Muscle of leg (tissue), 16 donors: ENCODE measurements at places on chromosomes 5 and 9.
A peak's percentile ranks its signal among the peaks of the same experiment; 100 is the strongest.

GRCh38 chr9:128118472-128118857, 9.1 kb downstream of the PTGES2 start:
- no peak for DNase-seq

- peak; percentile 35 for DNase-seq
Measured at GRCh38 chr5:130138406-130139045, 234.3 kb downstream of the CHSY3 start.

GRCh38 chr5:168327019-168327421, 35.6 kb downstream of the WWC1 start:
- no peak for DNase-seq

GRCh38 chr5:34674187-34674586, 18.1 kb downstream of the RAI14 start:
- peak; percentile 84 for DNase-seq

GRCh38 chr9:120868339-120868675, 8.7 kb downstream of the PHF19 start:
- DNase-seq: no peak

- DNase-seq: peak; percentile 16
Measured at GRCh38 chr5:94432499-94432898, 185.9 kb downstream of the KIAA0825 start.

DNA sequence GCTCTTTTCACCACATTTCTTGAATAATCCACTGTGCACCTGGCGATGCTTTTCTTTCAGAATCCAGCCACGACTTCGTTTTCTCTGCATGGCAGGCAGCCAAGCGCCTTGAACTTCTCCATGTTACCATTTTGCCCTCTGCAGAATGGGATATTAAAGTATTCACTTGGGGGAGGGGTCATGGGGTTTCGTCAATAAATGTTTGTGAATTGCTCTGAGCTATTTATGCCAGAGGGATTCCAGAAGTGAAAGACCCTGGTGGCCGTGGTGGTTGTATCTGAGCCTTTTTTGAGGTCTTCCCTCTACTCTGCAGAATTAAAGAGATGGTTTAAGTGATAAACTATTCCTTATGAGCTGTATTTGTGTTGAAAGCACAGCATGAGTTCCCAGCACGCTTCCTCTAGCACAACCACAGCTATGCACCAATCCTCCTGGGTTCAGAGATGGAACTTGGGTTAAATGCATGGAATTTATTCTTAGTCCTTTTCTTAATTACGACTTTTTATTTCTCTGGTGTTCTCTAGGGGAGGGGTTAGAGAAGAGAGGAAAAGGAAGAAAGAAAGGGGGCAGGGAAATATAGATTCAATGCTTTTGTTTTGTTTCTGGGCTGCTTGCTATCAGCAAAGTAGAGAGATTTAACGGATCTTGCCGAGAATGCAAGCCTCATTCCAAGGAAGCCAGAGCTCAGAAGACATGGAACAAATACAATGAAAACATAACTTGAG, 478.2 kb upstream of the TNC start:
- peak; percentile 87 for DNase-seq

DNA sequence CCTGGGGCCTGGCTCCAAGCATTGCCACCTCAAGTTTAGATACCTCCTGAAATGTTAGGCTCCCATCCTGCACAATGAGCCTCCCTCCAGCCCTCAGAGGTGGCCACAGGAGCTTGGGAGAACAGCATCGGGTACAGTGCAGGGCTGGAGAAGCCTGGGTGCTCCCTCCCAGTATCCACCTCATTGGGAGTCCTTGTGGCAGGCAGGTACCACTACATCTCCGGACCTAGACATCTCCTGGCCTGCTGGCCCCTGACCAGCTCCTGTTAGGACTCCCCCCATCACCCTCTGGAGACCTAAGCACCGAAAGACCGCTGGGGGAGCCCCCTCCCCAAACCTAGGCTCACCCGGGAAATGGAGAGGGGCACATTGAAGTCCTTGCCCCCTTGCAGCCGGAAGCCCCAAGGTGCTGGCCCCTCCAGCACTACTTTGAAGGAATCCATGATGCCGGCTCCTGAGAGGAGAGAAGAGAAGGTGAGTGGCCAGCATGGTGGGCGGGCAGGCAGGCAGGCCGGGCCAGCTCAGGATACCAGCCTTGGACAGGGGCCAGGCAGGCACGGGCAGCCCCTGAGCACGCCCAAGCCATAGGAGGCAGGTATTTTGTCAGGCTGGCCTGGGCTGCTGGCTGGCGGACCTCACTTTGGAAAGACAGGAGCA, 1.2 kb downstream of the PDLIM7 start:
- no peak for DNase-seq

- DNase-seq: no peak
Measured at GRCh38 chr5:111095982-111096381, 3.8 kb downstream of the WDR36 start.

- peak; percentile 81 for DNase-seq
Measured at GRCh38 chr5:120072068-120072761, 391.9 kb upstream of the PRR16 start.

DNA sequence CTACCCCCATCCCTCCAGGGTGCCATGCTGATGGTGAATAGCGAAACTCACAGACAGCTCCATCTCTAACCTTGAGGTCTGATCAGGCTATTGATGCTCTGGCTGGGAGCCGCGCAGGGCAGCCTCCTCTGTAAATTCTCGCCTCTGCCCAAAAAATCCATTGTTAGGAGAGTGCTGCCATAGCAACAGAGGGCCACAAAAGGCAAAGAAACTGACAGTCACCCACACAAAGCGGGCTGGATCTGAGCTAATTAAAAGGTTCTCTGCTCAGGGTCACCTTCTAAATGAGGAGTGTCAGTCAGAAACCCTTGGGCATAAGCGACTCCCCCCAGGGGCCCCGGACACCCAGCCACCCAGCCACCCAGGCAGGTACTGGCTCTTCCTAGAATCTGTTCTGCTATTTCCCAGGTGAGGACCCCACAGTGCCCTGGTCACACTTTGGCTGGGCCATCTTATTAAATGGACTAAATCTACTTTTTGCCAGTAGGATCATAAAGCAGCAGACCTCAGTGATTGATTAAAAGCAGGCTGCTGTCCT, 126.7 kb downstream of the MED10 start:
- DNase-seq: no peak

DNA sequence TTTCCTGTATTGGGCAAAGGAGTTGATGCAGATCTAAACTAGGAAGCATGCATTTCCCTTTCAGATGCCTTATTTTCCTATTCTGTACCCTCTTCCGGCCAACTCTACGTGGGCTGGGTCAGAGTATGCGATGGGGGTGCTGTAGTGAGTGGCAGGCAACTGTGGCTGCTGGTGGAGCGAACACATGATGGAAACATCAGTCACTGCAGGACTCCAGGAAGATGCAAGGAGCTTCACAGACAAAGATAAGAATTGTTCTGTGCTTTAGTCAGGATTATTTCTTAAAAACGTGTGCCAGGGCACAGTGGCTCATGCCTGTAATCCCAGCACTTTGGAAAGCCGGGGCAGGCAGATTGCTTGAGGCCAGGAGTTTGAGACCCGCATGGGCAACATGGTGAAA, 75.1 kb downstream of the PSAT1 start:
- no peak for DNase-seq

GRCh38 chr5:147432323-147432722, 77.5 kb downstream of the DPYSL3 start:
- DNase-seq: no peak

GRCh38 chr9:77883846-77884771, 147.5 kb downstream of the GNAQ start:
- peak; percentile 25 for DNase-seq

GRCh38 chr5:156753846-156754245, 96.2 kb upstream of the PPP1R2B start:
- DNase-seq: no peak

- DNase-seq: no peak
Measured at GRCh38 chr9:74711341-74711740, 176.4 kb downstream of the TRPM6 start.

GRCh38 chr5:180198208-180198607, 10.8 kb downstream of the RASGEF1C start:
- no peak for DNase-seq

DNA sequence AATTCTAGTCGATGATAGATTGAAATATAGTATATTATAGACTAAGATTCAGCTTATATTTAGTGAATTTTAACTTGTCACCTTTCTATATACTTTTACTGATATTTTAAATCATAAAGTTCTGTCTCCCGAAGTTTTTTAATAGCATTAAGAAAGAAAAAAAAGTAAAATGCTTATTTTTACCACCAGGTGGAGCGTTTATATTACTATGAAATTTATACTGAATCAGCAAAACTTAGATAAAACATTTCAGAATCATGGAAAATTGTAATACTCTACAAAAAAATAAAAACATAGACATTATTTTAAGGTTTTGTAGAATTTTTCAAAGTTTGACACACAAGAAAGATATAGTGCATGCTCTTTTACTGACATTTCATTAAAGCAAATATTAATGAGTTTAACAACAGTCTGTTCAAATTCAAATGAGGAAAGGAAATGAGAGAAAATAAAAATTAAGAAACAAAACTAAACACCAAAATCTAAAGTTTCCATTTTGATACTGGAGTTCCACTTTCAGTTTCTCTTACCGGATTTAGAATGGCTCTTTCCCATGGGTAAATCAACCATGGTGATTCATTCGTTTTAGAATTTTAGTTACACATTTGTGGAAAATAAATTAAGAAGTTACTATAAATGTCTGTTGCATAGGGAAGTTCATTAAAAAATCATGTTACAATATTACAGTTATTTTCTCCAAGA, 1035.3 kb downstream of the CDH12 start:
- DNase-seq: peak; percentile 61

DNA sequence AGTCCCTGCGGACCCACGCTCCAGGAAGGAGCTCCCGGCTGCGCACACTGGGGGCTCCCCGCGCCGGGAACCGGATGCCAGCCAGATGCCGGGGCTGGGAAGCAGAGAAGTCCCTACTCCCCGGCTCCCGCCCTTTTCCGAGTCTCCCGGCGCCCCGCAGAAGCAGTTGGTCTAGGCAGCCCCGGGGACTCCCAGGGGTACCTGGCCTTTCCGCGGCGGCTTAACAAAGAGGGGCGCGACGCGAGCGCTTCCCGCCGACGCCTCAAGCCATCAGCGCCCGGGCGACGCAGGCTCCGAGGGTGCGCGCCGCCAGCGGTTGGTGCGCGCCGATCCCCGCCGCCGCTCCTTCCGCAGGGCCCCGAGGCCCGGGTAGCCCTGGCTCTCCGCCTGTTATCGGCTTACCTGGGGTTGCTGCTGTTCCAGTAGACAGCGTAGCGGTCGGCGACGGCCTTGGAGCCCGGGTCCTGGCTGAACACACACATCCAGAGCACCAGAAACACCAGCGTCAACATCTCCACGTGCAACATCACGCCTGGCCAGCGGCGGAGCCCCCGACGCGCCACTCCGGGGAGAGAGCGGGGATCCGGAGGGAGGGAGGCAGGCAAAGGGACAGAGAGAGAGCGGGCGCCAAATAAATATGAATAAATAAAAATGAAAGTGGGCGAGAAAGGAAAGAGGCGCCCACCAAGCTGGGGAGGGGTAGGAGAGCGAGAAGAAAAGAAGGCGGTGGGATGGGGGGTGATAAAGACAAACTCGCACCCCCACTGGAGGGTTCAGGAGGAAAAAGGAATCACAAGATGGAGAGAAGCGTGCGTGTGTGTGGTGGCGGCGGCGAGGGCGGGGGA, 428 bp downstream of the EFNA5 start:
- DNase-seq: peak; percentile 48

DNA sequence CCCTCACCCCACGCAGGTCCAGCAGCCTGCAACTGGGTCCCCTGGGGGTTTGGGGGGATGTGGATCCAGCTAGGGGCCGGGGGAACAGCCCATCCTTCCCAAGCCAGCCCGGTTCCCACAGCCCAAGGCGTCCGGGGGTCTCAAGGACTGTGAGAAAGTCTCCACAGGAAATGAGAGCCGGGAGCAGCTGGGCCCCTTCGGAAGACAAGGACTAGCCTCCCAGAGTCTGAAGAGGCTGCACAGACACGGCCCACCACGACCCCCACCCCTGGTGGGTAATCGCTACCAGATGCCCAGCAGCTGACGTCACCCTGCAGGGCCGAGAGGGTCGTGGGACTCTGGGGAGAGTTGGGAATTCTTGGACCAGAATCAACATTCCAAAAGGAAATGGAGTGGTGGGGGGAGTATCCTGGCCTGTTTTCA, 10.5 kb downstream of the SH2D3C start:
- peak; percentile 67 for DNase-seq

DNA sequence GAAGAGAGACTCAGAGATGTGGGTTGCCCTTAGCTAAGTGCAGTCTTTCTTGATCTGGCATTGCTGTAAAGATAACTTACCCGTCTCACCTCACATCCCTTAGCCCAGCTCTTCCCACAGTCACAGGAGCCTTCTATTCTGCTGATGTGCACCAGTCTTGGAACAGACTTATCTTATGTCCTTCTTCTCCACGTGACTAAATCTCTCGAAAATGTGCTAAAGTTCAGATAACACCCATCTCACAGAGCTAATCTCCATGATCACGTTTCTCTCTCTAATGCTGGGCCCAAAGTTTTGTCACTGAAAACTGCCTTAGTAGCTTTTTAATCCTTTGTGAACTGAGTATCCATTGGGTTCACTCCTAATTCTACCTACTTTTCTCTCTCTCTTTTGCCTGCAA, 16.7 kb downstream of the SLC36A1 start:
- DNase-seq: no peak

GRCh38 chr5:119063579-119064379, 7.1 kb upstream of the DMXL1 start:
- DNase-seq: no peak

- DNase-seq: no peak
Measured at GRCh38 chr9:89291741-89292140, 19.3 kb upstream of the CKS2 start.

DNA sequence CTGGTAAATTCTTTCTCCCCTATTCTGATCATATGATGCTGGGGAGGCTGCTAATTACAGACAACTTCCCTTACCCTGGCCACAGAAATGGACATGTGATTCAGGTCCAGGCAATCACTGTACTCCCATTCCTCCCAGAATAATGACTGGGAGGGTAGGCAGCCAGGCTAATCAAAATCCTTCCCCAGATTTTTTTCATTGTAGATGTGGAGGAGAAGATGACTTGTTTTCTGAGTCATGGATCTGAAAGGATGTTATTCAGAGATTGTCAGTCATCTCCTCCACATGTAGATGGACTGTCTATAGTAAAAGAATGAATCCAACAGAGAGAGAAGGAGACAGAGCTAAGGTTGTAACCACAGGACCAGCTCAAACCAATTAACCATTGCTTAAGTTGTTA, 123.9 kb upstream of the PUM3 start:
- DNase-seq: no peak

- DNase-seq: peak; percentile 97
Measured at GRCh38 chr9:128243215-128244018, 32.4 kb downstream of the GOLGA2 start.

DNA sequence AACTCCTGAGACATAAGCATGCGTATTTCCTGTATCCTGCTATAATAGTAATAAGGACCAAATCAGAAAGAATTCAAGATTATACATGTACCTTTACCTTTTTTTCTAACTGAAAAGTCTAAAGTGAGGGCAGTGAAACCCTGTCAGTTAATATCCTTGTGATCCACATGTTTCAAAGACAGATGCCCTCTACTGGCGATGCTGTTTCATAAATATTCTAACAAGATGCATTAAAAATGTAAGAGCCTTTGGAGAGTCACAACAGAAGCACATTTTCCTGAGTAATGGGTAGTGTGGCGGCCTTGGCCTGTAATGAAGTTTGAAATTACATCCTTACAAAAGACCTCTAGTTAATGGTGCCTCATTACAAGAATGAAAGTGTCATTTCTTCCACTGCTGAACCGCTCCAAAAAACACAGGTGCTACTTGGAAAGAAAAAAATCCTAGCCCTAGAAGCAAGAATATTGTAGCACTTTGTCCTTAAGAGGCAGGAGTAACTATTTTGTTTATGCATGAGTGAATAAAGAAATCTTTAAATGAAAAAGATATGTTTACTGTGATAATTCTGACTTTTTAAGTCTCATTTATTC, 232.6 kb downstream of the EPB41L4A start:
- DNase-seq: peak; percentile 39

GRCh38 chr9:12997009-12997408, 222.2 kb downstream of the LURAP1L start:
- DNase-seq: peak; percentile 61
